ENCODE measurements at places on chromosomes 7 and 10.

DNA sequence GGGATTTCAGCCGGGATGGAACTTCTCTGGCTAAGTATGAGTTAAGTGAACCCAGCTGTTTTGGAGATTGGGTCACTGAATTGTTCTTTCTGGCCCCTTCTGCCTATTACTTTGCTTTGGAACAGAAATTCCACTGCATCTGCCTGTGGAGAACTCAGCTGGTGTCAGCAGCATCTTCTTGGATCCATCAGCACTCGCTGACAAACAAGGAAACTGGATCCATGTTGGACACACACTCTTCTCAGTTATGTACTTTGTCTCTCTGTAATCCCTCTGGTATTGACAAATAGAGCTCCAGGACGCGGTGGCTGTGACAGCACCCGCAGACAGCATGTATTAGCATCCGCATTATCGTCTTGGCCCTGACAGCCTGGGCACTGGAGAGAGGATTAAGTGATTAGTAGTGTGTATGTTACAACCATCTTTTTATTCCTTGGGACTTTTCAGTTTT lies 73.0 kb upstream of the BMPER start:
- no peak for DNase-seq

GRCh38 chr7:106895246-106895864 lies 30.3 kb downstream of the PIK3CG start:
- DNase-seq = no peak

DNA sequence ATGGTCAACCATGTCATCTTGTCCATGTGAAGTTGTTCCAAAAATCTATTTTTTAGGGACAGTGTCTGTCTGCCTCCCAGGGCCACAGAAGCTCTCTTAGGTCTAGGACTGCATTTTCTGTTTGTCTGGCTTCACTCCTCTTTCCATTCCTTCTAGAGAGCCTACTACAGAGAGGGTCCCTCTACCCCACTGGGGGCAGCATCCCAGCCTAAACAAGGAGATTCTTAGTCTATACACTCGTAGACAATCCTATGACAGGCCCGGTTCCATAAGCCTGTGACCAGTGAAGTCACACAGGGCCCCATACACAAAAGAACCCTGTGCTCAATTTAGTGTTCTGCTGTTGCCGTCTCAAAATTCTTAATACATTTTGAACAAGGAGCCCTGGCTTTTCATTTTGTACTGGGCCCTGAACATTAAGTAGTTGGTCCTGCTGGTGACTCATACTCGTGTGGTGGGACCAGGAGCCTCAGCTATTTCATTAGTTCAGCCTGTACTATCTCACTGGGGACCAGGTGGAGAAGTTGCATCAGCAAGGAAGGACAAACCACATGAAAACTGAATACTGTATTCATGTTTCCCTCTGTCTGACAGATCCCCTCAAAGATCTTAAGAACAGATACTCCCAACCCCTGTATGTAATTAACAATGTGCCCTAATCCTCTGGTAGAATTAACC lies 23.5 kb upstream of the FAM180A start:
- no peak for DNase-seq

DNA sequence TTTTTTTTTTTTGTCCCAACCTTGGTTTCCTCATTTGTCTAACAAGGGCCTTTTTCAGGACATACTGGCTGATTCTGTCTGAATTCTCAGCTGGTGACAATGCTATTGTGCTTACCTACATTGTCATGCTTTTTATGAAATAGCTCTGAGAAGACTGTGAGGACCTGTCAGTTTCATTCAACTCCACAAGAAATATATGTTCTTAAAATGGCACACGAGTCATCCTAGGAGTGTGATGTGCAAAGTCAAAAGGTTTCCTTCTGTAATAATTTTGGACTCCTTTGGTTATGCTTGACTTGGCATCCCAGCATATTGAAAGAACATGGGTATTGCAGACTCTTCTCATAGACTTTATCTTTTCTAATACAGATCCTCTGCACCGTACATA lies 316.0 kb downstream of the GFRA1 start:
- DNase-seq = no peak

- no peak for DNase-seq
These were observed 13.1 kb downstream of the FXYD4 start for GRCh38 chr10:43384252-43385221.

DNA sequence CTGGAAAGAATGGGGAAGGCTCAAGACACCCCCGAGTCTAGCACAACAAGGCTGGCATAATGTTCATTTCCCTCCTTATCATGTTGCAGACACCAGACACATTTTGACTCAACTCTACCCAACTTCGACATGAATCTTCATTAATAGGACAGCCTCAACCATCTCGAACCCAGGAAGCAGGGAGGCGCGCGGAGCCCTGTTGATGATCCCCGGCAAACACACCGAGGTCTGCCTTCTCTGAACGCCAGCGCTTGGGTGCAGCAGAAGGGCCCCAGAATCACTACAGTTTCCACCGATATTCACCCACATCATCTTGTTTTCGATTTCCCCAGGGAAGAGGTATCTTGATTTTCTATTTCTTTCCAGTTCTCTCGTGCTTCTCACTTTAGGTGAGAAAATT lies 563.6 kb downstream of the TCERG1L start:
- no peak for DNase-seq

DNA sequence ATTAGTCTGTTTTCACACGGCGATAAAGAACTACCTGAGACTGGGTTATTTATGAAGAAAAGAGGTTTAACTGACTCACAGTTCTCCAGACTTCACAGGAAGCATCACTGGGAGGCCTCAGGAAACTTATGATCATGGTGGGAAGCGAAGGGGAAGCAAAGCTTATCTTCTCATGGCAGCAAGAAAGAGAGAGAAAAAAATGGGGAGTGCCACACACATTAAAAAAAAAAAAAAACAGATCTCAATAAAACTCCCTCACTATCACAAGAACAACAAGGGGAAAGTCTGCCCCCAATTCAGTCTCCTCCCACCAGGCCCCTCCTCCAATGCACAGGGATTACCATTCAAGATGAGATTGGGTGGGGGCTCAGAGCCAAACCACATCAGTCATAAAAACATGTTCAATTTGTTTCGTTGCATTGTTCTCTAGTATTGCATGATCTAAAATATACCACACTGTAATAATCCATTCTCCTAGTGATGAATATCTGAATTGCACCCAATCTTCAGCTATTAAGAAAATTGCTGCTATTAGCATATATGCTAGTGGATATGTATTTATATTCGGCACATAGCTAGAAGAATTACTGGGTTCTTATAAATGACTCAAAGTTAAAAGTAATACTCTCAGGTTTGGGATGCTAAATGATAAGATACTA lies 328.9 kb upstream of the KCND2 start:
- no peak for DNase-seq

- DNase-seq = no peak
These were observed 34.1 kb upstream of the PITRM1 start for GRCh38 chr10:3206511-3207157.

DNA sequence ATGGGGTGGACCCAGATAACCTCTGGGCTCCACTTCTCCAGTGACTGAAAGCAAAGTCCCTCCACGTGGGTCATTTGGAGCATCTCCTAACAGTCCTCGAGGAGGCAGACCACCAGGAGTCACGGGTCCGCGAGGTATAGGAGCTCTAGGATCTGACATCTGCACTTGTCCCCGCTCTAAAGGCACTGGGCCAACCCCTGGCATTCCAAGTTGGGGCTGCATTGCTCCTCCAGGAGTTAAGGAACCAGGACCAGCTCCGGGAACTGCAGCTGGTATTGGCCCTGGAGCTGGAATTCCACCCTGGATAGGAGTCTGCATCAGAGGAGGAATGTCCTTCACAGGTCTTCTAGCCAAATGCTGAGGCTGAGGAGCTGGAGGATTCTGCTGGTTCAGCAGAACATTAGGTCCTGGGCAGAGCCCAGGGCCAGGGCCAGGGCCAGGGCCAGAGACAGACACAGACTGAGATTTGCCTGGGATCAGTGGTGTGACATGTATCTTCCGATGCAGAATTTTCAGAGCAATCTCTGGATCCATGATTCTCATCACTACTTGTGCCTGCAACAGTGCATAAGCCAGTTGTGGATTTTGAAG lies 827 bp downstream of the CSTF2T start:
- no peak for DNase-seq

DNA sequence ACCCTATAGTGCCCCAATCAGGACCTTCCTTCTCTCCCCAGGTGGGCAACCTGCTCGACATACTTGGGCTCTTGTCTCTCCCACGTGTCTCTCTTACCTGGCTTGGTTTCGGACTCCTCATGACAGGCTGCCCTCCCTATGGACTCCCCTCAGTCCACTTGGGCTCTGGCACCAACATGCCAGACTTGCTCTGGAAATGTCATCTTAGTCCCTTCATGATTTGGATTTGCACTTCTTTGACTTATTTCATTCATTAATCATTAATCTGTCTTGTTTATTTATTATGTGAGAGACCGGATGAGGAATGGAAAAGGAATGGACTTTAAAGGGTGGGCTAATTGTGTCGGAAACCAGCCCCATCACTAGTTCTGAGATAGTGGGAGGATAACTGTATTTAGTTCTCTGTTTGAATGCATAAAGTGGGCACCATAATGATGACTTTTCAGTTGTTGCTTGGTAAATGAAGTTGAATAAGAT lies 108.0 kb downstream of the SND1 start:
- no peak for DNase-seq

Data from NCI-H1105 (cell line).